Mesothelial cell of epicardium (in vitro differentiated cells): ENCODE measurements at places on chromosomes 7 and 10. TPM values are rescaled to one million over a fixed set of nuclear protein-coding genes. Genes with fewer than 3 reads are reported as not detected.

Gene CUBN
- 0.90 to 1.8 TPM (median 1.5 TPM) in 3 replicates for total RNA-seq

- H3K27me3 ChIP-seq: peaks cover 13% of the 10 kb centered on the region
- H3K36me3 ChIP-seq: no peaks in the 10 kb centered on the region
- DNase-seq: no peak
- H3K4me1 ChIP-seq: no peaks in the 10 kb centered on the region
Measured at GRCh38 chr7:88500131-88500530, 193.4 kb upstream of the STEAP4 start.

DNA sequence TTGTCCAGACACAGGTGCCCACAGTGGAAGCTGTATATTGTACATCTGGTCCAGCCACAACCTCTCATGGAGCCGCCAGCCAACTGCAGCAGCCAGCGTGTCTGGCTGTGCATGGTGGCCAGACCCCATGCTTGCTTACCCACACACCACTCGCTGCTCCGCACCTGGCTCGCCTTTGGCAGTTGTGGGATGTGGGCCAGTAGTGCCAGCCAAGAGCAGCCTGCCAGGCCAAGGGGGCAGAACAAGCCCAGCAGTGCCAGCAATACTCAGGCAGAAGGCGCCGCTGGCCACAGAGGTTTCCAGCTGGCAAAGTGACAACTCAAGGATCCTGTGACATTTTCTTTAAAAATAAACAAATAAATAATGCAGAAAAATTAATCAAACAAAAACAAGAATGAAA is 11.7 kb upstream of the TMEM243 start:
- H3K36me3 ChIP-seq: no peaks in the 10 kb centered on the region
- H3K4me3 ChIP-seq: no peak overlapping the region
- H3K27me3 ChIP-seq: peaks cover 25% of the 10 kb centered on the region
- DNase-seq: no peak

DNA sequence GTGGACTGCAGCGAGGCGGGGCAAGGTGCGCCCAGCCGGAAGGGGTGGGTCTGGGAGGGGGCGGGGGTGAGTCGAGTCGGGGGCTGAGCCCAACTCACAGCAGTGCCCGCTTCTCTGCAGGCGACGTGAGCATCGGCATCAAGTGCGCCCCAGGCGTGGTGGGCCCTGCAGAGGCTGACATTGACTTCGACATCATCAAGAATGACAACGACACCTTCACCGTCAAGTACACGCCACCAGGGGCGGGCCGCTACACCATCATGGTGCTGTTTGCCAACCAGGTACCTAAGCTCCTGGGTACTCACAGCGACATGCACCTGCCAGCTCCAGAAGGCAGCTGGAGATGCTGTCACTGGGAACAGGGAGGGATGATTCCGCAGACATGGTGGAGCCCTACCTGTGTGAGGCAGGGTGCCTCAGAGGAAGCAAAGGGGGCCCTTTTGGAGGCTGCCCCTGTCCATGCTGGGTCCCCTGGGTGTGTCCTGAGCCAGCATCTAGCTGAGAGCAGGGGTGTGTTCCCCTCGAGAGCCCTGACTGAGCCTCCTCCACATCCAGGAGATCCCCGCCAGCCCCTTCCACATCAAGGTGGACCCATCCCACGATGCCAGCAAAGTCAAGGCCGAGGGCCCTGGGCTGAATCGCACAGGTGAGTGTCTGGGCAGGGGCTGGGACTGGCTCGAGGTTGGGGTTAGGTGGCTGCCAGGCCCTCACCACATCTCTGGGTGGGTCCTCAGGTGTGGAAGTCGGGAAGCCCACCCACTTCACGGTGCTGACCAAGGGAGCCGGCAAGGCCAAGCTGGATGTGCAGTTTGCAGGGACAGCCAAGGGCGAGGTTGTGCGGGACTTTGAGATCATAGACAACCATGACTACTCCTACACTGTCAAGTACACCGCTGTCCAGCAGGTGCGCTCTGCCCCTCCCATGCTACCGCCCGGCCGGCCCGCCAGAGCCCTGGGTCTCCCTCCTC is 12.8 kb downstream of the FLNC start:
- no peak overlapping the region for H3K27ac ChIP-seq
- no peak for DNase-seq
- H3K27me3 ChIP-seq: no peaks in the 10 kb centered on the region
- no peaks in the 10 kb centered on the region for H3K4me1 ChIP-seq
- peaks cover 27% of the 10 kb centered on the region for H3K36me3 ChIP-seq
- no peak overlapping the region for H3K4me3 ChIP-seq

Gene SFXN3
- total RNA-seq: 14.8 to 17.4 TPM (median 17.1 TPM) in 3 replicates

DNA sequence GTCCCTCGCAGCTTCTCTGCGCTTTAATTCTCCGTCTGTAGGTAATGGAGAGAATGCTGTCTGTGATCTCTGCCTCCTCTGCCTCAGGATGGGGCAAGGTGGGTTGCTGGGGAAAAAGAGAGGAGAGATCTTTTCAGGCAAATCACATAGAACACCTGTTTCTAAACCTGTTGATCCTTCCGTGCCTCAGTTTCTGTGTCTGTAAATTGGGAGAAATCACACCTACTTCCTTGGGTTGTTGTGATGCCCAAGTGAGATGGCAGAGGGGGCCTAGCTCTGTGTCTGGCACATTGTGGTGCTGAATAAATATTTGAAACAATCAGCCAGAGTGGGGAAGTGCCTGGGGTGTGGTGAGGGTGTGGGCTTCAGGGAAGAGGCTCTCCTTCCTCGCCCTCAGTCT is 28.8 kb downstream of the KAZALD1 start:
- H3K27ac ChIP-seq: no peak overlapping the region
- H3K27me3 ChIP-seq: peaks cover 79% of the 10 kb centered on the region
- H3K4me3 ChIP-seq: no peak overlapping the region
- H3K36me3 ChIP-seq: no peaks in the 10 kb centered on the region

Gene MACROH2A2
- total RNA-seq: 122 to 128 TPM (median 125 TPM) in 3 replicates

GRCh38 chr7:66013938-66014337 is 31.9 kb upstream of the GUSB start:
- H3K4me3 ChIP-seq: no peak overlapping the region
- peaks cover 13% of the 10 kb centered on the region for H3K27me3 ChIP-seq
- no peak for DNase-seq

- no peaks in the 10 kb centered on the region for H3K27me3 ChIP-seq
- no peak overlapping the region for H3K4me3 ChIP-seq
- peaks cover 11% of the 10 kb centered on the region for H3K4me1 ChIP-seq
- no peak for DNase-seq
Measured at GRCh38 chr10:34141032-34141680, 673.9 kb downstream of the PARD3 start.

Gene ECHDC3
- total RNA-seq: 5.1 to 8.6 TPM (median 5.7 TPM) in 3 replicates

DNA sequence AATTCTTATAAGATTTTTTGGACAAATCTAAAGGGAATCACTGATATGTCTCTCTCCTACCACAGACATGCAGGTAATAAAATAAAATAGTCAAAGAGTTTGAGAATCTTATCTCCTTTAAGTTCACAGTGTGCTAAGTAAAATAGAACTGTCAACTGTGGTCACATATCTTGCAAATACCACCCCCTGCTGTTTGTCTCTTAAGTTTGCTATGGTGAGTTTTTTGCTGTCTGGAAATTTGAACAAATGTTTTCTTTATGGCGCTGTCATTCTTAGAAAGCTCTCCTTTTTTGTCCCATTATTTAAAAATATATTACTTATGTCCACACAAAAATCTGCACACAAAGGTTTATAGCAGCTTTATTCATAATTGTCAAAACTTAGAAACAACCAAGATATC is 19.6 kb downstream of the GIMAP5 start:
- H3K4me3 ChIP-seq: no peak overlapping the region
- H3K4me1 ChIP-seq: no peaks in the 10 kb centered on the region
- peaks cover 31% of the 10 kb centered on the region for H3K27me3 ChIP-seq
- DNase-seq: no peak
- H3K27ac ChIP-seq: no peak overlapping the region
- no peaks in the 10 kb centered on the region for H3K36me3 ChIP-seq
